Mesothelial cell of epicardium (in vitro differentiated cells): ENCODE measurements at places on chromosomes 1 and 21.

DNA sequence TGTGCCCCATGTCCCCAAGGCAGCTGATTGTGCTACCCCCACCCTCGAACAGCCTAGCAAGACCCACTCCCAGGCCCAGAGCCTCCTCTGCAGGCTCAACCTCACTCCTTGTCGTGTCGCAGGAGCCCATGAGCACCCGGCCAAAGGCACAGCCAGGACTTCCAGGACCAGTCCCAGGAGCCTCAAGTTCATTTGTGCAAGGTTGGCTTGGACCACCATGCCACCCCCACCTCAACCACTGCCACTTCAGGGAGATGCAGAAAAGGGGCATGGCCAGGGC is 54.4 kb upstream of the KRTAP11-1 start:
- DNase-seq = no peak

GRCh38 chr1:25948641-25949040 is 42.4 kb upstream of the STMN1 start:
- DNase-seq = no peak

DNA sequence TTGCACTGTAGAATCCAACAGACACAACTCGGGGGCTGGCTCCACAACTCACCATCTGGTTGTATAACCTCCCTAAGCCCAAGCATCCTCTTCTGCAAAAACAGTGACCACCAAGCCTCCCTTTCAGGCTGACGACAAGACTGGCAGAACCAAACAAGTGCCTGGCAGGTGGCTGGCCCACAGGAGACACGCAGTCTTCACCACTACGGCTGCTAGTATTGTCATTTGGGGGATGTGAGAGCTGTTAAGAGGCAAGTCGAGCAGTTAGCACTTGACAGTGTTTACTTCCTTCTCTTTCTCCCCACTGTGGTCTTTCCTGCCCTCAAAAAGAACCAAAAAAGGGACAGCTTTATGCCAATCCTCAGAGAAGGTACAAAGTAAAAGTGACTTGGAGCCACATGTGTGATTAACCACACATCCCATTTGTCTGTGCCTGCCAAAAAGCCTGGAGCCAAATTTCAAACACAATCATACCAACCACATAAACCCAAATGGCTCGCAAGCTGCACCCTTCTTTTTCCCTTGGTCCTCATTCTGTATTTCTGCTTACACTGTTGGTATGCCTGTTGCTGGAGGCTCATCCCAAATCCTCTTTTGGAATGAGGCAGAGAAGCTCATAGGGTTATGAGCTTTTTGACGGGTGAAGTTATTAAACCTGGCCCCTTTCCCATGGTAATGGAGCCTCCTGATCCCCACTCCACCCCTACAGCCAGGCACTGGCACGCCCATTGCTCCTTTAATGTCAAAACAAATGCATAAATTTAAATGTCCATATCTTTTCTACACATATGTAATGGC is 94.1 kb downstream of the TGFBR3 start:
- DNase-seq = no peak

- DNase-seq = no peak
Measured at GRCh38 chr1:42669936-42670335, 11.7 kb downstream of the PPIH start.

DNA sequence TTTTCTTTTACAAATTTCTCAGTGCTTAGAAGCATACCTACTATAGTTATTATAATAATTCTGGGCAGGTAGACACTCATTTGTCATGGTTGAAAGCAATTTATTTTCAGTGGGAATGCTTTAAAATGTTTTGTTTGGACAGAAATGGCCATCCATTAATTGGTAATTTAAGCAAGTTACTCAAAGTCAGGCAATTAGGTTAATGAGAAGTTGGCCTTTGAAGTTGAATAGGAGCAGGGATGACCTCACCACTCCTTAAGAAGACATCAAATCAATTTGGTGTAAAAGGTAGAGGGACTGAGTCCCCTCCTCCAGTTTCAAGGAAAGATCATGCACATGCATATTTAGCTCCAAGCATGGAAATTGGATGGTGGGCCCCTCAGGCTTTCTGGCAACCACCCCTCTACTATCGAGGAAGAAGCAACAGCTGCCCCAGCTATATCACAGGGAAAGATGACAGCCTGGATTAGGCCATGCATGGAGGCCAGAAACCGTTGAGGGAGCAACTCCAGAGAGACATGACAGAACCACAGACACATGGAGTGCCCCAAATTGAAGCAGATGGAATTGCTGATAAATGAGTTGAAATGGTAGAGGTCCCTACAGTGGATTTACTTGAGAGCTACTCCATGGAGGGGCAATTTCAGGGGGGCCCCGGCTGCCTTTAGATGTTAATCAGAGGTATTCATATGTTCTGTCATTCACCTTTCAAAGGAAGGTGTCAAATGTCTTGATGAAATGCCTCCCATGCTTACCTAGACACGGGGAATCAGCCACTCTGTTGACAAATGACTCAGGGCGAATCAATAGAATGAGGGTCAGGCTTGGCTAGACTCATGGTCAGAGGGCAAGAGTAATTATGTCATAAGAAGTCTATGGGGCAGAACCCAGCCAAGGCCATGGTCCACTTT is 26.7 kb downstream of the HLX start:
- DNase-seq = no peak

DNA sequence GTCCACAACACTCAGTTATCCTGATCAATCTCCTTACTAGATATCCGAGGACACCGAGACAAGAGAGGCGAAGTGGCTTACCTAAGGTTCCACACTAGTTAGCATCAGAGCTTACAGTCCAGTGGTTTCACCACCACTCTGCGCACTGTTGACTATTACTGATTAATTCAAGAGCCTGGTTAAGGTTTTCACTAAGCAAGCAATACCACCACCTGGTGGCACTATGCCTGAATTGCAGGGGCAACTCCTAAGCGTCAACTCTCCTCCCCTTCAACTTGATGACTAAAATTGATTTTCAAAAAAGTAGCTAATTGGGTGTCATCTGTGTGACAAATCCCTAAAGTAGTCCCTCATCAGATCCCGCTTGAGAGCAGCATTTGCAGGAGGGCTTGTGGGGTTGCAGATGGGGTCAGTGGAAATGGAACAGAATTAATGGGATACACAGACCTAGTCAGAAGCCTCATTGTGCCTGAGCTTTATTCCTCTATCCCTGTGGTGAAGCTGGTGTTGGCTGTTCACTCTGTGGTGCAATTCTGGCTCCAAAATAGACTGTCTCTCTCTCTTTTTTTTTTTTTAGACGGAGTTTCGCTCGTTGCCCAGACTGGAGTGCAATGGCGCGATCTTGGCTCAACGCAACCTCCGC is 9.1 kb downstream of the TTC22 start:
- no peak for DNase-seq

- DNase-seq = no peak
Measured at GRCh38 chr1:41578712-41579335, 94.3 kb upstream of the EDN2 start.

GRCh38 chr1:24693827-24694379 is 50.8 kb downstream of the SRRM1 start:
- no peak for DNase-seq

GRCh38 chr21:15020797-15021196 is 44.0 kb downstream of the NRIP1 start:
- DNase-seq = no peak

- DNase-seq = no peak
Measured at GRCh38 chr1:153607381-153607780, 5.6 kb downstream of the S100A16 start.

DNA sequence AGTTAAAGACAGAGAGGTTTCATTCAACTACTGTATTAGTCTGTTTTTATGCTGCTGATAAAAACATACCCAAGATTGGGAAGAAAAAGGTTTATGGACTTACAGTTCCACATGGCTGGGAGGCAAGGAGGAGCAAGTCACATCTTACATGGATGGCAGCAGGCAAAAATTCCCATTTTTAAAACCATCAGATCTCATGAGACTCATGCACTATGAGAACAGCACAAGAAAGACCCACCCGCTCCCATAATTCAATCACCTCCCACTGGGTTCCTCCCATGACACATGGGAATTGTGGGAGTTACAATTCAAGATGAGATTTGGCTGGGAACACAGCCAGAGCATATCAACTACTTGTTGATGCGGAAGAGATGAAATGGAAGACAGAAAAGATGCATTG is 9.2 kb downstream of the GPR161 start:
- no peak for DNase-seq

- no peak for DNase-seq
Measured at GRCh38 chr1:187871177-187871845, 1042.6 kb downstream of the PLA2G4A start.

DNA sequence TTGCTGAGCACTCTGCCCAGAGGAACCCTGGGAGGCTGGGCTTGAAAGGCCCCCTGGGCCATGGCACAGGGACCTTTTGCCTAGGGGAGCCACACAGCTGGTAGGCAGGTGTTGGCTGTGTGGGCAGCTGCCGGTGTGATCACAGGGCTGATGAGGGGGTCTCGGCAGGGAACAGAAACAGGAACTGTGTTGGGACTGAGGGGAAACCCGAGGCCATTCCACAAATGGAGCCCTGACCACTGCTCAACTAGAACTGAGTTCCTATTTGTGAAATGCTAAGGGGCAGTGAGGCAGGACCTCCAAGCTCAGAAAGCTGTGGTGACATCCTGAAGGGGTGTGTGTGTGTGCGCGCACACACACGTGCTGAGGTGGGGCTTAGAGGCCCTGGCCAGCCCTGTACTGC is 6.4 kb upstream of the THEM5 start:
- no peak for DNase-seq

GRCh38 chr1:56390232-56390867 is 189.0 kb downstream of the PLPP3 start:
- no peak for DNase-seq

GRCh38 chr1:210499956-210500355 is 171.3 kb downstream of the HHAT start:
- DNase-seq = no peak

DNA sequence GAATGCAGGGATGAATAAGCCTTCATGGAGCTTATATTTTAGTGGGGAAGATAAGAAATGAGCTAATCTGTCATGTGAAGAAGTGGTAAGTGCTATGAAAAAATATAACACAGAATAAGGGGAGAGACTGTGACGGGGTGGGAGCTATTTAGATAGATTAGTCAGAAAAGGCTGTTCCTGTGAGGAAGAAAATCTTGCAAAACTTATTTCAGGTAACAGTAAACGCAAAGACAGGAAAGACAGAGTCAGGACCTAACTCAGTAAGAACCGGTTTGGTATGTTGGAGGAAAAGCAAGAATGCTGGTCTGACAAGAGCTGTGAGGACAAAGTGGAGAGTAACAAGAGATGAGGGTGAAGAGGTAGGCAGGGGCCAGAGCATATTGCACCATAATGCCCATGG is 22.0 kb downstream of the GNAI3 start:
- DNase-seq = no peak

GRCh38 chr1:100347009-100347966 is 5.0 kb upstream of the CDC14A start:
- no peak for DNase-seq

DNA sequence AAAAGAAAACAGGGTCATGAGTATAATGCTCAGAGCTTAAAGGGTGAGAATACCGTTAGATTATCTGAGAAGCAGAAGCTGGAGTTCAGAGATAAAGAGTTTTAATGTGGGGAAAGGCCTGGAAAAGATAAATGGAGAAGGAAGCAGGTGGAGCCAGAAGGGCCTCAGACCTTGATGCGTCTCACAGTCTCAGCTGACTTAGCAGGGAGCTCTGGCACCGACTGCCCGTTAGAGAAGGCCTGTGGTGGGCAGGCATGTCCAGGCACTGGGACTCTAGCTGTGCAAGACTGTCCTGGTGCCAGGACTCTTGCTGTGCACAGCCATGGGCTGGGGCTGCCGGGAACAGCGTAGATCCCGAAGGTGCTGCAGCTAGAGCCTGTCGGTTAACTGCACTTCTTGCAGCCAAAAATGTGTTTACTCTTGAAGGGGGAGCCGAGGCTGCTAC is 3.8 kb upstream of the SLAMF9 start:
- DNase-seq = no peak

DNA sequence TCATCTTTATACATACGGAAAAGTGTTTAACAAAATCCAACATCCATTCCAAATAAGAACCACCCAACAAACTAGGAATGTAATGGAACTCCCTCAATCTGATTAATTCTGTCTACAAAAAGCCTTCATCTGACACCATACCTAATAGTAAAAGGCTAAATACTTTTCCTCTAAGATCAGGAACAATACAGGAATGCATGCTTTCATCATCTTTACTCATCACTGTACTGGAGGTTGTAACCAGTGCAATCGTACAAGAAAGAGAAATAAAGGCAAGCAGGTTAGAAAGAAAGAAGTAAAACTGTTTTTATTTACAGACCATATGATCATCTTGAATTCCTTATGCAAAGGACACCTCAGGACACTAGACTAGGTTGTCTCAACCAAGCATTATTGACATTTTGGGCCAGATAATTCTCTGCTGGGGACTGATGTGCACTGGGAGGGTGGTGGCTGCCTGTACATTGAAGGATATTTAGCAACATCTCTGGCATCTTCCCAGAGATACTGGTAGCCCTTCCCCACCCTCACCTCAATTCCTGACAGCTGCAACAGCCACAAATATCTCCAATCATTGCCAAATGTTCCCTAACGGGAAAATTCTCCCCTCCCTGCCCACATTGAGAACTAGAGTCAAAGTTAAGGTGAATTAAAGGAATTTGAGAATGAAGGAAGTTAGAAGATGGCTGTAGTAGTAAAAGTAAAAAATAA is 30.6 kb upstream of the INSL5 start:
- no peak for DNase-seq

DNA sequence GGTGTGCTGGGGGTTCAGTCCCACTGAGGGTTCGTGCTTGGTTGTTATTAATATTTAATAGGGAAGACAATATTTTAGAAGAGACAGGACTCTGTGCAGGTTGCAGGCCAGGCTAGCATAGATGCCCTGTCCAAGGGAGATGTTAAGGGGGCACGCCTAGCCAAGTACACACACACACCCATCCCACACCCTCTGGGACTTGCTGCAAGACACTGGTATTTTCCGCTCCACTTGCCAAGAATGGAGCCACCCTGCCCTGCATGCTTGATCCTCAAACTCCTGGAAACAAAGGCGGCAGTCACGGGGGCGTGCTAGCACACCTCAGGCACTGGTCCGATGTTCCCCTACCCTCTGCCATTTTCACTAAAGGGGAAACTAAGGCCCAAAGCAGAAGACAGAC is 99.1 kb downstream of the MRPL37 start:
- DNase-seq = no peak

- peak; percentile 53 for DNase-seq
Measured at GRCh38 chr1:247448107-247448791, 9.7 kb downstream of the OR2B11 start.
